ENCODE measurements at places on chromosomes 11 and 22.

GRCh38 chr22:44188986-44189630 is 8.4 kb downstream of the PARVG start:
- DNase-seq = no peak

- DNase-seq = no peak
Observed at GRCh38 chr11:66688561-66689534, 11.2 kb upstream of the RBM4B start.

DNA sequence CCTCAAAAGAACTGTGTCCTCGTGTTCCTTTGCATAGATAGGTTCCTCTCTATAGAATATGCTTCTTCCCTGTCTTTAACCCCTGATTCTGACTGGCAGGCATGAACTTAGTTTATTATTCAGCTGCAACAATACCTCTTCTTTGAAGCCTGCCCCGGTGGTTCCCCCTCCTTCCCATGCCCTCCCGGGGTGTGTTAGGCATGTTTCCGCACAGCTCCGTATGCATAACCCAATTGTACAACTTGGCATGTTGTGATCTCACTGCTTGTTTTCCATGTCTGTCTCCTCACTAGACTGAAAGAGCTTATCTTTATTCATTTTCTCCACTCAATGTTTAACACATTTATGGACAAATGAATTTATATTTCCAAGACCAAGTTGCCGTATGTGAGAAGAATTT is 72.6 kb downstream of the DEPDC5 start:
- DNase-seq = no peak

DNA sequence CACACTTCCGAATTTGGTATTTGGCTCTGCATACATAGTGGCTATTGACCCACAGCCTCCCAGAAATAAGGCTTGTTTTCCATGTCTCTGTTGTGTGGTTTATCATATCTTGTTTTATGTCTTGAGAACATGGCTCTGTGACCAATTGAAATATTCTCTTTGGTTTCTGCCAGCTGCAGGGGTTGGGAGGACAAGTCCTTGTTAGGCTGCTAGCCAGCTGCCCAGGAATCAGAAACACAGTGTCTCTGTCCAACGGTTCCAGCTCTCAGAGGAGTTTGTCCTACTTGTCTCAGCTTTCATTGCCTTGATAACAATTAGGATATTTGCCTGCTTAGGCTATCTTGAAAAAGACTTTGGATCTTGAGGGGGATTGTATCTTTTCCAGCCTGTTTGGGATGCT is 6.0 kb upstream of the SLC7A4 start:
- no peak for DNase-seq

DNA sequence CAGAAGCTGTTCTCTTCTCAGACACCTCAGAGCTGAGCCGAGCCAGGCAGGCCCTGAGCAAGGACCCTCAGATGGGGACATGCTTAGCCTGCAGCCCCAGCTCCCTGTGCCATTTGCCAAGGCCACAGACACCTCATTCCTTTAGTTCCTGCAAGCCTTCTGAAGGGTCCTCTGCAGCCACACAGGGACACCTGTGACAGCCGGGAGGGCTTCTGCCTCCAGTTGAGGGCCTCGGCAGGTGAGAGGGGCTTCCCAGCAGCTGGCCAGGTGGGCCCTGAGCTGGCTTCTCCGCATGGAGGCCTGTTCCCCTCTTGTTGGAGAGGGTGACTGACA is 18.2 kb downstream of the INCENP start:
- no peak for DNase-seq

All from T-helper 17 cell (primary cell).